ENCODE measurements at places on chromosomes 5 and 9.

GRCh38 chr5:142977363-142978051 is 207.3 kb downstream of the ARHGAP26 start:
- DNase-seq = peak; percentile 83

- no peak for DNase-seq
Observed at GRCh38 chr5:88888848-88889188, 5.8 kb upstream of the MEF2C start.

DNA sequence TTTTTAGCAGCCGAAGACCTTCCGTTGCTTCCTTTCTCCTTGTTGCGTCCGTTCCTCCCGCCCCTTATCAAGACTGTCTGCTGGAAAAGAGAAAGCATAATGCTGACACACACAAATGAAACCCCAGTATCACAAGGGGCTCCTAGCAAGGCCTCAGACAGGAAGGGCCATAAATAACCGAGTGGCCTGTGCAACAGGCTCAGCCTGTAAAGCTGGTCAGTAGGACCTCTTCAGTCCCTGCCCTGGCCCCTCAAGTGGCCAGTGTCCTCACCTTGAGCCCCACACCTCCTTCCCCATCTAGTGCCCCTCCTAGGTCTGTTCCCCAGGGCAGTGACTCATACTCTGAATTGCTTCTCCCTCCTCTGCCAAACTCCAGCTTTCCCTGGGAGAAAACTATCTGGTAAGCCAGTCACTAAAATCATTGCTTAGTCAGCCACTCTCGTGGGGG is 174.6 kb upstream of the IL12B start:
- no peak for DNase-seq

- no peak for DNase-seq
Observed at GRCh38 chr9:93593144-93593658, 16.8 kb downstream of the PHF2 start.

GRCh38 chr5:123795688-123796087 is 283.7 kb downstream of the CSNK1G3 start:
- DNase-seq = no peak

- peak; percentile 40 for DNase-seq
Observed at GRCh38 chr5:90434116-90434714, 24.7 kb upstream of the CETN3 start.

- DNase-seq = no peak
Observed at GRCh38 chr5:87048156-87048555, 219.5 kb upstream of the RASA1 start.

DNA sequence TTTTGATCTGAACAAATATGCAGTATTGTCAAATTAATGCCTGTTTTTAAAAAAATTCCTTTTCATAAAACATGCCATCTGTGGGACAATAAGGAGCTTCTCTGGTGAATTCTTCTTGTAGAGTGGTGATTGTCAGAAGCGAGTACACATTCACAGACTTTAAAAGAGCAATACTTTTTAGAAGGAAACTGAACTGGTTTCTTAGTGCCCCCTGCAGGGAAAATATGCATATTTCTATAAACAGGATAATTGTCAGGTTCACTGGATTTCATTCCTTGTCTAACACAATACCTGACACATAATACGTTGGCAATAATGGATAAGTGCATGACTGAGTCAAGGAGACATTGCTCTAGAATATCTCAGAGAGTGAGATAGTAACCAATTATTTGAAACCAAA is 133.7 kb downstream of the KIF4B start:
- no peak for DNase-seq

- DNase-seq = peak; percentile 35
Observed at GRCh38 chr9:77751341-77752091, 103.4 kb upstream of the GNA14 start.

- no peak for DNase-seq
Observed at GRCh38 chr5:44388321-44389089, 715 bp downstream of the FGF10 start.

- no peak for DNase-seq
Observed at GRCh38 chr9:114488398-114489129, 16.7 kb downstream of the WHRN start.

DNA sequence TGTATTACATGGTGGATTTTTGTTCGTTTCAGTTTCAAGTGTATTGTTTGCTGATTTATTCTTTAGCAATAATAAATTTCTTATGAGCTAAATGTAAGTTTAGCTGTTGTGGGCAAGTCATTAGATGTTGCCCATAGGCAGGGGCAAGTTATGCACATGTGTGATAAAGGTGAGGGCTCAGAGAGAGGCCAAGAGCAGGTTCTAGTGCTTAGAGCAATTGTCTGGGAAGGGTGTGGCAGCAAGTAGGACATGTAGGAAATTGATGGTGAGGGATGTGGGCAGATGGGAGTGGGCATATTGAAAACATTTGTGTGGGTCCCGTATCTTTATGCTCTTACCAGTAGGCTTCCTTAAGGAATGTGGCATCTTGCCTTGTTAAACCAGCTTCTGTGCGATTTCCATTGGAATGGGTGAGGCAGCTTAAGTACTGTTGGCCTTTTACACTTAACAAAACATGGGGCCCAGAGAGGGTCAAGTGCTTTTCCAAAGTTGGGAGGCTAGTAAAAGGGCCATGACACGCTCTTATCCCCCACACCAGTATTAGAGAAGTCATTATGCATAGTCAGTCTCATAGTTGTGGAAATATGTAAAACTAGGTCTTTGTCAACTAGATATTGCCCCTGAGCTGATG is 60.6 kb downstream of the KDM4C start:
- DNase-seq = no peak

GRCh38 chr5:136740228-136740627 is 374.9 kb upstream of the TRPC7 start:
- DNase-seq = no peak

- peak; percentile 12 for DNase-seq
Observed at GRCh38 chr5:43627028-43627427, 24.0 kb downstream of the NNT start.

DNA sequence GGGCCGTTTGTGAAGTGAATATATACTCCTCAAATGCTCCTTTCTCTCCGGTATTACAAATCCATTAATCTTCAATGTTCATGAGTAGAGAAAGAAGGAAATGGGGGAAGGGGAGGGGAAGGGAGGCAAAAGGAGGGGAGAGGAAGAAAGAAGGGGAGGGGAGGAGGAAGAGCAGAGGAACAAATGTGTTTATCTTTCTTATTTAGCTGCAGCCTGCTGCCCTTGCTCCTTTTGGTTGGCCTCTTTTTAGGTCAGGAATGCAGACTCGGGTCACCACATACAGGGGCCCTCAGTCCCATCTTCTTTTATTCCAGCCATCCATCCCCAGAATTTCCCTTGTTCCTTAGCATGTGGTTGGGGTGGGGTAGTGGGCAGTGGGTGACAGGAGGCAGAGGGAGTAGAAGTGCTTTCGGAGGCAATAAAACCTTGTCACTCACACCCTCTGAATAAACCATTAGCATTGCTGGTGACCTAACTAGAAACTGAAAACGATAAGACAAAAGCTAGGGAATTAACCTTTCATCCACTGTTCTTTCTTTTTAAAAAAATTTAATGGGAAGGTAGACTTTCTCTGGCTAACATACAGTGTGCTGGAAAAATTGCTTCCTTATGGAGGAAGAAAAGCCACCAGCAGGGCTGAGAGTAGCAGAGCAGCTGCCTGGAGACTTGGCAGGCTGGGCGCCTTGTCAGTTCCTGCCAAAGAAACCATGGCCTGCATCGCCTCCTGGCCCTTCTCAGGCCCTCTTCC is 16.8 kb upstream of the PRLR start:
- no peak for DNase-seq

DNA sequence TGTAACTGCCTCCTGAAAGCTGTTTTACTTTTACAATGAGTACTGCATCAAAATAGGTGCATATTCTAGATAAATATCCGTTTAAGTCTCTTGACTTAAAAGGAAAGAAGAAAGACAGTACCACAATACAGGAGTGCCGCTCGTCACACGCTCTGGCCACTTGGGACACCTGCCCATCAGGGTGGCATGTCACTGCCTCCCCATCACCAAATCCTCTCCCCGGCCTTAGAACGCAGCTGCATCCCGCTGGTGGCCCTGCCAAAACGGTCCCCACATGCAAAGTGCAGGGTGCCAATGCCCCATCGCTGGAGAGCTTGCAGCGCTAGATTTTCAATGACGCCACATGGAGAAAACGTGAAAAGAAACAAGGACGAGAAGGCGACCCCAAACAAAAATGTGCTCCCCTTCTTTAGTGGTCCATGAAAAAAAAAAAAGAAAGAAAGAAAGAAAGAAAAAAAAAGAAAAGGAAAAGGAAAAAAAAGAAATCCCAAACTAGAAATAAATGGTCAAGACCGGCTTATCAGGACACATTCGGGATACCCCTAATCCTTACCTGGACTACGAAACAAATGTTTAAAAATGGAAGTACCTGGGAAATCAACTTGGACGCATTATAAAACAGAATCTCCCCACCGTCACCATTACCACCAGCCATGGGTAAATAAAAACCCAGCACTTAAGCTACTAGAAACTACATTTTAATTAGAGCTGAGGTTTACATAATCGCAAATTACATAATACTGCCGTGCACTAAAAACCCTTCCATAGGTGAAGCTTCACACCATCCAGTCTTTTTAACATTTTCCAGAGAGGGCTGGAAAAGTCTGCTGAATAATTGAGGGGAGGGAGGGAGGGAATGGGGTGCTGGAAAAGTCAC is 1.0 kb downstream of the ANKH start:
- peak; percentile 75 for DNase-seq

GRCh38 chr5:111463311-111463710 is 49.0 kb downstream of the STARD4 start:
- no peak for DNase-seq

- DNase-seq = no peak
Observed at GRCh38 chr5:109089191-109089590, 320.6 kb downstream of the PJA2 start.

DNA sequence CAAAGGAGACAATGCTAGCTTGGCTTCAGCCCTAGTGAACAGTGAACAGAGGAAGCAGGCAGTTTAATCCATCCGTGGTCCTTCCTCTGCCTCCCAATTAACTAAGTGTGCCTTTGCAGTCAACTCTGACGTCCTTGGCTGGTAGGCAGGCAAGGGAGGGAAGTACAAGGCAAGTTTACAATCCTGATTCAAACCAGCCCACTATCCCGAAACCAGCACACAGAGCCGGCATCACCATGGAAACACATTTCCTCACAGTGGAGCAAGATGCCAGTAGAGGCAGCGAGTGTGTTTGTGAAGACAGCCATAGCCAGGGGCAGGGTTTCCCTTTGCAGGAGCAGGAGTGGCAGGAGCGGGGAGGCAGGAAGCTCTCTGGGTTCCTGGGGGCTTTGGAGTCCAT is 73.9 kb downstream of the GOLPH3 start:
- DNase-seq = no peak

GRCh38 chr5:6660688-6661087 is 27.4 kb downstream of the SRD5A1 start:
- DNase-seq = no peak
